ENCODE measurements at places on chromosomes 16 and 17.

DNA sequence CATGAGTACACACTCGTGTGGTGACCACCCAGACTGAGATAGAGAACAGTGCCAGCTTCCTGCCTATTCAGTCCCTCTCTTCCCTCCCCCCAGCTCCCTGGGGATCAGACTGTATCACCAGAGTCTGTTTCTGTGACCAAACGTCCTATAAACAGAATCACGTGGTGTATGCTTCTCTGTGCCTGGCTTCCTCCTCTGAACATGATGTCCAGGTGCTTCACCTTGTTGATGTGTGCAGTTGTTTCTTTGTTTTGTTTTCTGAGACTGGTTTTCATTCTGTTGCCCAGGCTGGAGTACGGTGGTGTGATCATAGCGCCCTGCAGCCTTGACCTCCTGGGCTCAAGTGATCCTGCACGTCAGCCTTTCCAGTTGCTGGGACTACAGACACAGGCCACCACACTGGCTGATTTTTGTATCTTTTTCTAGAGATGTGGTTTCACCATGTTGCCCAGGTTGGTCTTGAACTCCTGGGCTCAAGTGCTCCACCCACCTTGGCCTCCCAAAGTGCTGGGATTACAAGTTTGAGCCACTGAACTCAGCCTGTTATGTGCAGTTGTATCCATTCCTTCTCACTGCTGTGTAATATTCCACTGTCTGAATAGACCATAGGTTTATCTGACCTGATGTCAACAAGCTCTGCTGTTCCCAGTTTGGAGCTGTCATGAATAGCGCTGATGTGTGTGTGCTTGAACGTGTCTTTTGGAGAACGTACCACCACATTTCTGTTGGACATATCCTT, 28.9 kb upstream of the PRM1 start:
- H3K27me3 ChIP-seq: no peaks in the 10 kb centered on the region
- peaks cover 14% of the 10 kb centered on the region for H3K4me1 ChIP-seq
- H3K27ac ChIP-seq: no peak overlapping the region
- DNase-seq: no peak
- no peaks in the 10 kb centered on the region for H3K36me3 ChIP-seq

DNA sequence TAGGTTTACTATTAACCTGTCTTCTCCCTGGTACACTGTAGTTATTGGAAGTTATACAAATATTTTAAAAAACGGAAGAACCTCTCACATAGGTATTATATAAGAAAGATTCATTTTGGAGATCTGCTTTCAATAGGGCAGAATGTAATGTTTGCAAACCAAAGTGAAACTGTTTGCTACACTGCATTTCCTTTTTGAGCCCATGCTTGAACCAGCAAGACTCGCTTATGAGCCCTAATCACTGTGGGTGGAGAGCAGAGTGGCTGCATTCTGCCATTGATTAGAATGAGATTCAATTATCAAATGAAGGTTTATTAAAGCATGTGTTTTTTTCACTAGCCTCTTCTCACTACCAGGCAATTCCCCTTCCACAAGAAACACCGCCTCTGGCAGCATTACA, 589.7 kb downstream of the CDH11 start:
- DNase-seq: no peak
- no peaks in the 10 kb centered on the region for H3K4me1 ChIP-seq
- H3K27me3 ChIP-seq: no peaks in the 10 kb centered on the region

GRCh38 chr17:40617678-40618240, 29.9 kb downstream of the SMARCE1 start:
- peak overlapping the region; percentile 25 for H3K27ac ChIP-seq
- H3K4me1 ChIP-seq: peaks cover 24% of the 10 kb centered on the region
- H3K27me3 ChIP-seq: no peaks in the 10 kb centered on the region
- no peak for DNase-seq
- H3K36me3 ChIP-seq: no peaks in the 10 kb centered on the region
- H3K4me3 ChIP-seq: no peak overlapping the region

DNA sequence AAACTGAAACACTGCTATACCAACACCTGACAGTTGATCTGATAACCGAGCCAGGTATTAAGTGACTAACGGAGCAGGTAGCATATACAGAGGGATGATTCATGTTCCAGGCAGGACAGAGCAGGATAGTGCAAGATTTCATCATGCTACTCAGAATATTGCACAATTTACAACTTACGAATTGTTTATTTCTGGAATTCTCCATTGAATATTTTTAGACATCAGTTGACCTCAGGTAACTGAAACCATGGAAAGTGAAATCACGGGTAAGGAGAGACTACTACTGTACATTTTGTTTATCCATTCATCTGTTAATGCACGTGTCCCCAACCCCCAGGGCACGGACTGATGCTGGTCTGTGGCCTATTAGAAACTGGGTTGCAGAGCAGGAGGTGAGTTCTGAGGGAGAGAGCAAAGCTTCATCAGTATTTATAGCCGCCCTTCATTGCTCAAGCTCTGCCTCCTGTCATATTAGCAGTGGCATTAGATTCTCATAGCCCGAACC, 14.5 kb upstream of the PPM1E start:
- H3K4me3 ChIP-seq: no peak overlapping the region
- no peak overlapping the region for H3K27ac ChIP-seq
- no peak for DNase-seq
- H3K27me3 ChIP-seq: no peaks in the 10 kb centered on the region
- H3K4me1 ChIP-seq: no peaks in the 10 kb centered on the region

GRCh38 chr17:76442341-76443338, 10.3 kb downstream of the UBE2O start:
- no peaks in the 10 kb centered on the region for H3K36me3 ChIP-seq
- peaks cover 20% of the 10 kb centered on the region for H3K4me1 ChIP-seq
- H3K27ac ChIP-seq: no peak overlapping the region
- no peak for DNase-seq
- H3K27me3 ChIP-seq: no peaks in the 10 kb centered on the region

DNA sequence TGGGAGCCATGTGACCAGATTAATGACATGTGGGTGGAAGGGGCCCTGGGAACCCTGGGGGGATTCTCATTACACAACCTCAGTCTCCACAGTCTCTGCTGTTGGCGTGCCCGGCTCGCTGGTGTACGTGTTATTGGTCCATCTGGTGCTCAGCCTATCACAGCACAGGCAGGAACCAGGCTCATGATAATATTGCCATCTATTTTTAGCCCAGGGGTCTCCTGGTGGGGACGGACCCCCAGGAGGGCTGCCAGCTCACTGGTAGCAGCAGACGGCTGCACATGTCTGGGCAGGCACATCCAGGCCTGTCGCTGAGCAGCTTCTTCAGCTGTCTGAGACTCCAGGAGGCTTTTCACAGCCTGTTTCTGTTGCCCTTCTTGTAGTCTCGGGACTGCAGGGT, 123.8 kb downstream of the RAB11FIP4 start:
- peaks cover 7% of the 10 kb centered on the region for H3K4me1 ChIP-seq
- no peak overlapping the region for H3K27ac ChIP-seq
- H3K36me3 ChIP-seq: no peaks in the 10 kb centered on the region
- H3K27me3 ChIP-seq: no peaks in the 10 kb centered on the region

DNA sequence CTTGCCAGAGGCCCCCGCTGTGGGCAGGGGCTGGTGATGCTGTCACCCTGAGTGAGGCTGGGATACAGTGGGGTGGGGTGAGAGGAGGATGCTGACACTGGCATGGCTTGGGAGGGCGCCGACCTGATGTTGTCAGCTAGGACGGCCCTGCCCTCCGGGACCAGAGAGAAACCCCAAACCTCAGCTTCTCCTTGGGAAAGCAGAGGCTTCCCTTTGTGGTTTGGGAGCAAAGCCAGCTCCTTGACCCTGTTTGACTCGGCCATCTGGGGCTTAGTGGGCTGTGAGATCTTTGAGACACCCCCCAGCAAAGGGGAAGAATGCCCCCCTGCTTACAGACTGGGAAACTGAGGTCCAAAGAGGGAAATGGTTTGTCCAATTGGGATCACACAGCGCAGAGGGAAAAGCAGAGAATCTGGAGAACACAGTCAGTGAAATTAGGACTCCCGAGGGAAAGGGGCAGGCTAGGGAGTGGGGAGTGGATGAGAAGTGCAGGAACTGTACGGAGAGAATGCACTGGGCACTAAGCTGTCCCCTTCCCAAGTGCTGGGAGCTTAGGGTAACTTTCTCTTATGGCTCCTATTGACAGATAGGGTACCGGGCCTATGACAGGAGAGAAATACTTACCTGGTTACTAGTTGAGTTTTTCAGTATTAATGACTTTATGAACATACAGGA, 40.7 kb upstream of the DLX4 start:
- peaks cover 6% of the 10 kb centered on the region for H3K4me1 ChIP-seq
- H3K27ac ChIP-seq: no peak overlapping the region
- no peak overlapping the region for H3K4me3 ChIP-seq
- H3K27me3 ChIP-seq: no peaks in the 10 kb centered on the region

DNA sequence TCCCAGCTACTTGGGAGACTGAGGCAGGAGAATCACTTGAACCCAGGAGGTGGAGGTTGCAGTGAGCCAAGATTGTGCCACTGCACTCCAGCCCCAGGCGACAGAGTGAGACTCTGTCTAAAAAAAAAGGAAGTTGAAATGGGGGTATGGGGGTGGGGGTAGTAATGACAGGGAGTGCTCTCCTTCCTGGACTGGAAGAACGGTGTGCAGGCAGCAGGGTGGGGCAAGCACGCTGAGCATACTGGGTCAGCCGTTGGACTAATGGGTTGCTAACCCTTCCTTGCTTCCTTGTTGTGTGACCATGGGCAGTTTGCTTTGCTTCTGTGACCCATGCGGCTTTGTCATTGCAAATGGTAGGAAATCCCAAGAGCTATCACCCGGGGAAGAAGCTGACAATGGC, 16.5 kb downstream of the KATNIP start:
- DNase-seq: no peak
- no peak overlapping the region for H3K27ac ChIP-seq
- no peaks in the 10 kb centered on the region for H3K27me3 ChIP-seq
- peaks cover under 1% of the 10 kb centered on the region for H3K4me1 ChIP-seq
- no peaks in the 10 kb centered on the region for H3K36me3 ChIP-seq

- no peaks in the 10 kb centered on the region for H3K27me3 ChIP-seq
- no peak overlapping the region for H3K27ac ChIP-seq
- DNase-seq: no peak
- peaks cover 40% of the 10 kb centered on the region for H3K4me1 ChIP-seq
- no peaks in the 10 kb centered on the region for H3K36me3 ChIP-seq
Observed at GRCh38 chr16:80125677-80126076, 415.1 kb upstream of the DYNLRB2 start.

GRCh38 chr17:35315971-35316370, 57.5 kb downstream of the SLFN11 start:
- no peak overlapping the region for H3K27ac ChIP-seq
- peaks cover 31% of the 10 kb centered on the region for H3K4me1 ChIP-seq
- H3K4me3 ChIP-seq: no peak overlapping the region
- no peaks in the 10 kb centered on the region for H3K36me3 ChIP-seq

Data from vagina (tissue), 2 donors.